Metanephros (tissue), 2 donors: ENCODE measurements at places on chromosomes 5 and 9. TPM values are rescaled to one million over a fixed set of nuclear protein-coding genes. Genes with fewer than 3 reads are reported as not detected.

Gene LHX3
- total RNA-seq: not detected

Gene CLINT1
- total RNA-seq: 106 TPM

Gene IFNA2
- total RNA-seq: not detected

Gene MIGA2
- 28.7 TPM for total RNA-seq

Gene ABO
- 5.1 TPM for total RNA-seq

Gene GARNL3
- total RNA-seq: 35.6 TPM

Gene PCSK5
- 25.0 TPM for total RNA-seq

Gene PWWP2A
- total RNA-seq: 31.2 TPM

Gene CCNI2
- 4.5 TPM for total RNA-seq

Gene LCN10
- total RNA-seq: 0.47 TPM

Gene DAP
- 50.1 TPM for total RNA-seq

Gene PAPPA
- total RNA-seq: 6.8 TPM

Gene HMMR
- total RNA-seq: 11.0 TPM
